ENCODE measurements at places on chromosomes 12 and 14. TPM values are rescaled to one million over a fixed set of nuclear protein-coding genes. Genes with fewer than 3 reads are reported as not detected.
A peak's percentile ranks its signal among the peaks of the same experiment; 100 is the strongest.

NR2C1 gene
- 53.9 TPM for total RNA-seq

DIO2 gene
- total RNA-seq = not detected

RASAL1 gene
- 13.9 TPM for total RNA-seq

CYP27B1 gene
- 0.79 TPM for total RNA-seq

DEGS2 gene
- total RNA-seq = 5.8 TPM

RPS29 gene
- 2,497 TPM for total RNA-seq

KRT72 gene
- not detected for total RNA-seq

SOAT2 gene
- total RNA-seq = not detected

ESYT1 gene
- 154 TPM for total RNA-seq

JKAMP gene
- 30.3 TPM for total RNA-seq

- DNase-seq = no peak
These were observed 182.9 kb downstream of the MON2 start for GRCh38 chr12:62649412-62650138.

GRCh38 chr14:31228533-31228932 is 20.9 kb upstream of the HECTD1 start:
- DNase-seq = no peak

DNA sequence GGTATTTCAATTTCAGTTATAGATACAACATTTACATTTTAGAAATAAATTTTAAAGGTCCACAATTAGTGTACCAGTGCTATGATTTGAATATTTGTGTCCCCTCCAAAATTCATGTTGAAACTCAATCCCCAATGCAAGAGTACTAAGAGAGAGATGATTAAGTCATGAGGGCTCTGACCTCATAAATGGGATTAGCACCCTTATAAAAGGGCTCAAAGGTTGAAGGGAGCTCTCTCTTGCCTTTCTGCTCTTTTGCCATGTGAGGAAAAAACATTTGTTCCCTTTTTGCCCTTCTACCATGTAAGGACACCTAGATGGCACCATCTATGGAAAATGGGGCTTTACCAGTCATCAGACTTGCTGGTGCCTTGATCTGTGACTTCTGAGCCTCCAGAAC is 25.8 kb upstream of the CNOT2 start:
- no peak for DNase-seq

DNA sequence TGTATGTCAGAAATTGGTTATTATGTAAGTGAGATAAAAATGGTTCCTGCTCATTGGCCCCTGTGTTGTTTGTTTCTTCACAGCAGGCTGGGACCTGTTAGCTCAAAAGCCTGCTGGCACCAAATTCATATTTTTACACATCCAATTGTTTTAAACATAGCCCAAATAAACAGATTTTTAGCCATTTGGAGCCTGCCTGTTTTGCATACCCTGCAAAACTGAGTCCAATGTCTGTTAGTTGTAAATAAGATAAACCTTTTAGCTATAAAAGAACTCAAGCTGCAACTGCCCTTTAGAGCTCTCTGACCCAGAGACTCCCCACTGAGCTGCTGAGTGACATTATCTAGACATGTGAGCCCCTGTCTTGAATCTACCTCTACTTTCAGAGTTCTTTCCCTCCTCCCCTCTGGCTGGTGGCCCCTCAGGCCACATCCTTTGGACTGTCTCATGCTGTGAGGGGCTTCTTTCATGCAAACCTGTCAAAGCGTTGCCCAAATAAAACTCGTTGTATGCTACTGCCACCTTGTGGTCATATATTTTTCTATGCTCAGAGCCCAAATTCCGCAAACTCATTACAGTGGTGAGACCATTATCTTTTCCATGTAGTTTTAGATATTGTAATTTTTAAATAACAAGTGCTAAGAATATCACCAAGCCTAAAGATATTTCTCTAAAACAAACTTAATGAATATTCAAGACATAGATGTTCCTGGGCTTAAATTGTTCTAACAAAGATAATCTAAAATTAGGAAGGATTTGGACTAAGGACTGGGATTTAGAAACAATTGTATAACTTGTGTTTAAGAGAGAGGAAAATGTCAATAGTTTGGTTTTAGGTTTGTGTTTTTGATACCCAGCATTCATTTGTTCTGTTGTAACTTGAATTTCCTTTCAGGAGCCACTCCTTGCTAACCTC is 337.9 kb downstream of the AACS start:
- DNase-seq = peak; percentile 33

DNA sequence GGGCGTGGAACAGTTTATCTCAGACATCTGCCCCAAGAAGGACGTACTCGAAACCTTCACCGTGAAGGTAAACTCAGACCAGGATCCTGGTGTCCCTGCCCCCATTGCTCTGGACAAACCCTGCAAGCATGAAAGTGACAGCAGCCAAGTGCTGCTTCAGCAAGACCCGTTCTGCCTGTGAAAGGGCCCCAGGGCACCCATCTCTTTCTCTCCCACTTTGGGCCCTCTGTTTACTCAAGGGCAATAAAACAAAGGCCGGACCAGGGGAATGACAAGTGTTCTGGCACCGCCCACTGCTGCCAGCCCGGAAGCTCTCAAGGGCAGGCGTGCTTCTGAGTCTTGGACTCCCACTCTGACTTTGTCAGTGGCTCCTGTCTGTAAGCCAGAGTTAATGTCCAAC is 35.3 kb downstream of the CD9 start:
- DNase-seq = no peak

- DNase-seq = peak; percentile 58
These were observed 2.0 kb upstream of the SETD1B start for GRCh38 chr12:121801595-121802484.

GRCh38 chr12:92064422-92064821 is 81.2 kb downstream of the BTG1 start:
- DNase-seq = no peak

DNA sequence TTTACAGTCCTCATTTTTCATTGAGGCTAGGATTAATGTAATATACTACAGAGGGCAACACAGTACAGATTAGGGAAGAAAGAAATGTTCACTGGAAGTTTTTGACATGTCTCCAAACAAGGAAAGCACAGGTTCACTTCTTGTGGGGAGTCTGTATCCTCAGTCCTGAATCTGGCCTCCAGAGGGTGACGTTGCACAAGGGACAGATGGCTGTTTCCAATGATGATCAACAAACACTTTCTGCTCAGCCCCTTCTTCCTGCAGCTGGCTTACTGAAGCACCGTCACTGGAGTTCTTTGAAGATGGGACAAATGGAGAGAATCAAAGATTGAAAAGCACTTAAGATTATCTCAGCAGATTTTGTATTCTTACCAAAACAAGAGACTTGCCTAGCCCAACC is 123.3 kb upstream of the OR4E1 start:
- DNase-seq = no peak

GRCh38 chr12:10067264-10067663 is 31.5 kb downstream of the CLEC1A start:
- no peak for DNase-seq

GRCh38 chr12:65389436-65389835 is 111.0 kb downstream of the MSRB3 start:
- no peak for DNase-seq

GRCh38 chr12:15631007-15631715 is 158.0 kb downstream of the EPS8 start:
- no peak for DNase-seq

DNA sequence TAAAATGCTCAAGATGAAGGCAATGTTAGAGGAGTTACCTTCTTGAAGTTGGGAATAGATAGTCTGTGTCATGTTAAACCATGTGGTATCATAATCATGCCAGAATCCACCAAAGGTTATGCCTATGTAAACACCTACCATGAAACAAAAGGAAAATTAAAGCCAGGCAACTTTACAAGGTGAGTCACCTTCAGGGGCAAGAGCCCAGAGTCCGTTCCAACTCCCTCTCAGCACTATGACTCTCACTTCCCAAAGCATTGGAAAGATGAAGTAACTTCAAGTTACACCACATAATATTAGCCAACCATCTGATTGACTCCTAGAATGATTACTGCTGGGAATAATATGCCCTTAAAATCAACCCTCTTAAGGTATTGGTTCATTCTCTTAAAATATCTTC is 38.5 kb downstream of the CATSPERB start:
- DNase-seq = no peak

- no peak for DNase-seq
These were observed 18.4 kb upstream of the FOS start for GRCh38 chr14:75260025-75260763.

- peak; percentile 48 for DNase-seq
These were observed 688 bp upstream of the NECAP1 start for GRCh38 chr12:8081251-8081920.

GRCh38 chr12:67034110-67034879 is 234.9 kb upstream of the CAND1 start:
- DNase-seq = no peak

- peak; percentile 71 for DNase-seq
These were observed 1.1 kb downstream of the RHNO1 start for GRCh38 chr12:2877953-2878732.

DNA sequence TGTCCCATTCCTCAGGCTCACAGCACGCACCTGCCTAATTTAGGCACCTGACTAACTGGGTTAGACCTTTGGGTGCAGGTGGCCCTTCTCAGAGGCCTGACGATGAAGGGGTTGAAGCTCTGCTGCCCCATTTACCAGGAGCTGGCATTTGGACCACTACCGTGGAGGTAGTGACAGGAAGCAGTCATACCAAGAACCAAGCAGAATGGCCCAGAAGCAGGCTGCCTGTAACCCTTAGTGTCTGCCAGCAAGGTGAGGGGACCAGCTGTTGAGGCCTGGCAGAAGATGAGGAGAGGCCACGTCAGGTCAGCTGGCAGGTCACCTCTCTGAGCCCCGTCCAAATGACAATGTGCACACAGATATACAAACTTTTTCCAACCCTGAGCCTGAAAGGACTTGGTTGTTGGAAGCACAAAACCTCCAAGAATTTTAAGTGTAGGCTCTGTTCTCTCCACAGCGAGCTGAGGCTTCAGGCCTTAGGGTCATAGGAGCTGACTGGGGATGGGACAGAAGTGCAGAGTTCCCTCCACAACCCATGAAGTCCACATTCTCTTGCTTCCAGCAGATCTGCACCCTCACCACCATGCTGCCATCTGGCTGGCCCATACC is 23.1 kb downstream of the VASH1 start:
- no peak for DNase-seq

- peak; percentile 80 for DNase-seq
These were observed 17.2 kb downstream of the TTC9 start for GRCh38 chr14:70658899-70659298.

- DNase-seq = no peak
These were observed 118.5 kb upstream of the C14orf180 start for GRCh38 chr14:104460791-104461651.

DNA sequence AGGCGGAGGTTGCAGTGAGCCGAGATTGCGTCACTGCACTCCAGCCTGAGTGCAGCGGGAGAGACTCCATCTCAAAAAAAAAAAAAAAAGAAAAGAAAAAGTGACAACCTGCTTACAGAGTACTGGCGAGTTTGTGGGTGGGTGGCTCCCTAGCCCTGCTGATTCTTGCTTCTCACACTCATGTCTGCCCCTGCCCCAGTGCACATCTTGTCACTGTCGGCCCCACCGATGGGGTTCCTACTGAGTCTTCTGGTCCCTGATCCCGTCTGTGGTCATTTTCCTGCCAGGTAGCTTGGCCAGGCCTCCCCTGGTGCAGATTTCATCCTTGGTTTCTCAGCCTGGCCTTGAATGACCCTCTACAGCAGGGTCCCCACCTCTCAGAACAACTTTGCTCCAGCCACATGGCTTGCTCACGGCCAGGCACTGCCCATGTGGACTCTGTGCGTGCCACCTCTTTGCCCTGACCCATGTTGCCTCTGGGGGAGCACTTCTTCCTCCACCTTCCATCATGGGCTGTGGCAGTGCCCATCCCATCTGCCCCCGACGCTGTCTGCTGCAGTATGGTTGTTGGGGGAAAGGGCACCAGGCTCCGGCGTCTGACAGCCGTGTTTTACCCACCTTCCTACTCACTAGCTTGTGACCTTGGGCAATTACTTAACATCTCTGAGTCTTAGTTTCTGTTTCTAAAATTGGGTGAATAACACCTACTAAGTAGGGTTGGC is 2.1 kb upstream of the PTPN6 start:
- DNase-seq = peak; percentile 64

GRCh38 chr12:49980501-49981349 is 8.0 kb downstream of the AQP6 start:
- no peak for DNase-seq

GRCh38 chr14:22952418-22952817 is 4.5 kb downstream of the HAUS4 start:
- DNase-seq = no peak

- DNase-seq = no peak
These were observed 94.1 kb downstream of the FSCB start for GRCh38 chr14:44412858-44413569.

GRCh38 chr12:53430116-53430515 is 6.5 kb downstream of the AMHR2 start:
- no peak for DNase-seq

Measured in B cell (primary cell).